ENCODE measurements at places on chromosomes 5 and 9. TPM values are rescaled to one million over a fixed set of nuclear protein-coding genes. Genes with fewer than 3 reads are reported as not detected.

RANBP17 gene
- polyA plus RNA-seq = 9.5 TPM

ADAMTSL1 gene
- polyA plus RNA-seq = 16.0 TPM

PLAC8L1 gene
- 0.43 TPM for polyA plus RNA-seq

DNA sequence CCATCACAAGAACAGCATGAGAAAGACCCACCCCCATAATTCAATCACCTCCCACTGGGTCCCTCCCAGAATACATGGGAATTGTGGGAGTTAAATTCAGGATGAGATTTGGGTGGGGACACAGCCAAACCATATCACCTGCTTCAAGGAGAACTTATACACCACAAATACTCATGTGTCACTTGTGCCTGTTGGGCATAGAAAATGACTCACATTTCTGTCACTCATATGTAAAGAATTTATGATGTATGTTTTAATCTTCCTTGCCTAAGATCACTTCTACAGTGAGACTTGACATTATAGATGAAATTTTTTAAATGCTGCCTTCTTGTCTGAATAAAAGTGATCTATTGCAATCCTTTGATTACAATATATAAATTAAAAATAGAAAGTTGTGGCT is 23.0 kb upstream of the PRDM6 start:
- DNase-seq = no peak

GRCh38 chr9:25442526-25442925 is 235.7 kb downstream of the TUSC1 start:
- DNase-seq = peak; percentile 10

DNA sequence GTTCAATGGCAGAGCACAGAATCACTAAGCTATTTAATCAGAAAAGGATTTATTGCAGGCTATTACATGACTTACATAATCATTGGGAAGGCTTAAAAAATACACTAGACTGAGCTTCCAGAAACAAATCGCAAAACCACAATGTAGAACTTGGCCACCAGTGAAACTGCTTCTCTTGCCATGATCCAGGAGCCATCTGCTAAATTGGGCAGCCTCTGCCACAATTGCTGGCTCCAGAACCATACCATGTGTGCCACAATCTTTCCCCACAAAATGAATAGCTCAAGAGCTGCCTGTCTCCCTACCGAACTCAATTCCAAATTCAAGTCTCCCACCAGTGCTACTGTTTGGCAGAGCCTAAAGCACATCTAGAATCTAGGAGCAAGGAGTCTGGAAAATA is 9.8 kb upstream of the ERAP1 start:
- peak; percentile 18 for DNase-seq

DNA sequence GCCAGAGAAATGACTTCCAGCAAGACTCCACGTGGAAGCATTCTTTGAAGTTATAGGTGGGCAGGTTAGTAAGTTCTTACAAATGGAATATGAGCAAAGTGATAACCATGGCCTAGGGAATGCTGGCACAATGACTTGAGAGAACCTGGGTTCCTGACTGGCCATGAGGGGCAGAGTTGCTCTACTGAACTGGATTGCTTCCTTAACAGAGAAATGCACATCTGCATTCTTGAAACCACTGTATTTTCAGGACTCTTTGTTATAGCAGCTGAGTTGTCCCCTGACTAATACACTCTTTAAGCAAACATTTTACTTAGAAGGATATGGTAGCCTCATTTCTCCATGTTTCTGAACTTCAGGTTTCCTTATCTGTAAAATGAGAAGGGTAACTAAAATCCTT is 108.3 kb upstream of the GNA14 start:
- no peak for DNase-seq

IL5 gene
- polyA plus RNA-seq = not detected

IFNA13 gene
- polyA plus RNA-seq = not detected

SEMA5A gene
- polyA plus RNA-seq = 53.5 TPM

DNA sequence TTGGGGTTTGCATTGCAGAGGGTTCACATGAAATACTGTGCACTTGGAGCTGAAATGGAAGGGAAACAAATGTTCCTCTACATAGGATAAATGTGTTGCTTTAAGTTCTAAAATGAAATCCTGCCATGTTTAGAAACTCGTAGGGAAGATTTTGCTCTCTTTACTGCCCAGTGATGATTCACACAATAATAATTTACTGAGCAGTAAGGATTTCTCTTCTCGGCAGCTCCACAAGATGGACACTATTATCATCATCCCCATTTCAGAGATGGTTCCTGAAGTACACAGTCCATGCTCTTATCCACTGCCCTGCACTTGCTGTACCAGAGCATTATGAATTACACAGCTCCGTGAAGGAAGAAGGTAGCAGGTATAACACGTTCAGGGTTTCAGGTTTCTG is 4.1 kb downstream of the HACD4 start:
- no peak for DNase-seq

DNA sequence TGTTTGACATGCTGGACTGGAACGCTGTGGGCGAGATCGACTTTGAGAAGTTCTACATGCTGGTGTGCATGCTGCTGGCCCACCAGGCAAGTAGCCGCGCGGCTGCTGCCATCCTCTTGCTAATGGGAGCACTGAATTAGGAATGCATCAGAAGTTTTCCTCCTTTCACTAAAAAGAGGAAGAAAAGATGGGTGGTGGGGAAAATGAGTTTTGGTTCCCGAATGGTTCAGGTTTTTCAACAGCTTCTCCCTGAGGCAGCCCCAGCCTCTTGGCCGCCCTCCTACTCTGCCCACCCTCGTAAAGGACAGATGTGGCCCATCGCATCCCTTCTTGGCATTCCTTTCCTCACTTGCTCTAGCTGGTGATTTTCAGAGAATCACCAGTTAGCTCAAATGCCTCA is 5.5 kb downstream of the EFCAB9 start:
- DNase-seq = no peak

DNA sequence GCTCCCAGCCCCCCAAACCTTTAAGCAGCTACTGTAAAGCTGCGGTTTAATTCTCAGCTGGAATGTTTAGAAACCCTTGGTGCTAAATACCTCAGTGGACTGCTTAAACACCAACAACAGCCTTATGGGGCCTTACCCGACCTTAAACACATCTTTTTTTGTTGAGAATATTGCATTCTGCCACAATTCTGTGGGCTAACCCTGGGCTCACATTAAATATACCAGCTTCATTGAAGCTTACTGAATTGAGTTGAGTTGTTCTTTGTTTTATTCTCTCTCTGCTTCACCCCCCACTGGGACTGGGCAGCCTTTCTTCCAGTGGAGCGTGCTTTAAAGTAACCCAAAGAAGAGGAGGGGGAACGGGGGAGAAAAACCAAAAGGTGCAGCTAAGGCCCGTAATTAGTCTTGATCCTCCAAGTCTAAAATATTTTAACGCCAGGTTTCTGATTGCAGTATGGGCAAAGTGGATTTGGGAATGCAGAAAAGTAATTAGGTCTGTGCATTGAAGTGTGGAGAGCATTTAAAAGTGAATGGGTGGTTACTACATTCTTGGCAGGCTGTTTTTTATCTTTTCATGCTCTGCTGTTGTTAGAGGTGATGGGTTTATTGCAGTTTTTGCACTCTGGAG is 281.2 kb downstream of the NR2F1-AS1 start:
- DNase-seq = no peak

PAPPA gene
- 0.92 TPM for polyA plus RNA-seq

GRCh38 chr5:168798065-168799023 is 219.2 kb upstream of the PANK3 start:
- DNase-seq = no peak

- no peak for DNase-seq
These were observed 62.0 kb downstream of the BHMT start for GRCh38 chr5:79173626-79174025.

DNA sequence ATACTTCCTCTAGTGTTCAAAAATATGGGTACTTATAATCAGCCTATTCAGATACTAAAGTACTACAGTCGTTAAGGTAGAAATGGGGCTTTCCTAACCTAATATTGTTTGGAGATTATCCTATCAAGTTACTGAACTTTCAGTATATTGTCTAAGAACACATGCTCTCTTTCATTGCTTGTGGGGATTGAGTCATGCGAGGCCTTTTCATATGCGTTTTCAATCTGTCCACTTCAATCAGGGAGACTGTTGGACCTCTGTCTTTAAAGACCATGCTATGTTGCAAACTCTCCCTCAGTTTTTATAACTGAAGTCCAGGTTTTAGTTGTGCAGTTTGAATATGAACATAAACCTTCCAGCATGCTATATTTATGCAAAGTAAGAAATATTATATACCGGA is 15.0 kb downstream of the PRR16 start:
- DNase-seq = peak; percentile 48

ORM2 gene
- not detected for polyA plus RNA-seq

SLC31A1 gene
- polyA plus RNA-seq = 8.9 TPM

- peak; percentile 31 for DNase-seq
These were observed 104.2 kb downstream of the MEF2C start for GRCh38 chr5:88778736-88779135.

DNA sequence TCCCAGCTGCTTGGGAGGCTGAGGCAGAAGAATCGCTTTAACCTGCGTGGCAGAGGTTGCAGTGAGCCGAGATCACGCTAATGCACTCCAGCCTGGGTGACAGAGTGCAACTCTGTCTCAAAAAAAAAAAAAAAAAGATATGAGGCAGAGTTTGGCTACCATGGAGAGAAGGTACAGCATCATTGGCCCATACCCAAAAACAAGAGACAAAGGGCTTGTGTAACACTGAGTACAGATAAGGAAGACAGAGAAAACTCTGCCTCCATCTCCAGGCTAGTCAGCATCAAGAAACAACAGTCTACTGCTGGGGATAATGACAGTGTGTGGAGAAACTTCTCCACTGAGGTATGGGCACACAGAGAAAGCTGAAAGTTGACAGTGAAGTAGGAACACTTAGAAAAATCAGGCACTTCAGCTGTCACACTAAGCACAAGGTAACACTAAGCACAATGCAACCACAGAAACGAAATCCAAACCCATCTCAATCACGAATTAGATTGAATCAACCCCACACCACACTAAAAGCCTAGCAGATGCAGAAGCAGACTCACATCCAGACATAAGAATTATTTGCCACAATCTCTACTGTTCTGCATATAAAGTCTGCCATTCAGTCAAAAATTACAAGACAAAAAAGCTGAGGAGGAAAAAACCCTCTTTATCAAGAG is 10.5 kb downstream of the PJA2 start:
- no peak for DNase-seq

GRCh38 chr5:92513067-92513466 is 1068.0 kb downstream of the NR2F1-AS1 start:
- DNase-seq = no peak

SLC1A1 gene
- 0.58 TPM for polyA plus RNA-seq

EIF4E1B gene
- polyA plus RNA-seq = not detected

- peak; percentile 99 for DNase-seq
These were observed 502.4 kb downstream of the GADD45G start for GRCh38 chr9:90107040-90107725.

DNA sequence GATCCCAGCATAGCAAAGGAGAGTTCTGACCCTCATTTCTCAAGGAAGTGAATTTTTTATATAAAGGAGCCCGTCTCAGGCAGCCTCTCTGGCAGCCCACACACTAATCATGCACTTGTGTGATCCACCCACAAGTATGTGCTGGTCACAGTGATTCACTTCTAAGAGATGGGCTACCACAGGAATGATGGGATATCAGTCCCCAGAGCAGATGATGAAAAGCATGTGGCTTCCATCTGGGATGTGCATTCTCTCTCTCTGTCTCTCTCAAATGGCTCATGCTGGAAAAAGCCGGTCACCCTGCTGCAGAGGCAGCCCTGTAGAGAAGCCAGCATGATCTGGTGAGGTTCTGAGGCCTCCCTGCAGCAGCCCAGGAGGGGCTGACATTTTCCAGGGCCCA is 74.2 kb upstream of the ADCY2 start:
- DNase-seq = peak; percentile 50

DNA sequence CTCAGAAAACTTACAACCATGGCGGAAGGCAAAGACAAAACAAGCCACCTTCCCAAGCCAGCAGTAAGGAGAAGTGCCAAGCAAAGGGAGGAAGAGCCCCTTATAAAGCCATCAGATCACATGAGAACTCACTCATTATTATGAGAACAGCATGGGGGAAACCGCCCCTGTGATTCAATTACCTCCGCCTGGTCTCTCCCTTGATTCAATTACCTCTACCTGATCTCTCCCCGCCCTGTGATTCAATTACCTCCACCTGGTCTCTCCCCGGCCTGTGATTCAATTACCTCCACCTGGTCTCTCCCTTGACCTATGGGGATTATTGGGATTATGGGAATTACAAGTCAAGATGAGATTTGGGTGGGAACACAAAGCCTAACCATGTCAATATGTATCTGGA is 467.3 kb upstream of the FTMT start:
- DNase-seq = no peak

DNA sequence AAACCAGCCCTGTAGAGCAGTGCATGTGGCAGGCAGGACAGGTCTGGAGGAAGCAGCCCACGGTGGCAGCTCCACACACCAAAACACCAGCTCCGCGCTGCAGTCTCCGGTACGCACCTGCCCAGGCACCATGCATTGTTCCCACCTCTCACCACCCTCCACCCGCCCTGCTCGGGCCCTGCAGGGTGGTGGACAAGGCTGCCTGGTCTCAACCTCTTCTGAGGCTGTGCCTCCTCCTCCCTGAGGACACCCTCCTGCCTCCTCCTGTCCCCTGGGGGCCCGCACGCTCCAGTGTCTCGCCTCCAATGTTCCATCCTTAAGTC is 96.2 kb downstream of the KCNT1 start:
- no peak for DNase-seq

IL3 gene
- polyA plus RNA-seq = not detected

DNA sequence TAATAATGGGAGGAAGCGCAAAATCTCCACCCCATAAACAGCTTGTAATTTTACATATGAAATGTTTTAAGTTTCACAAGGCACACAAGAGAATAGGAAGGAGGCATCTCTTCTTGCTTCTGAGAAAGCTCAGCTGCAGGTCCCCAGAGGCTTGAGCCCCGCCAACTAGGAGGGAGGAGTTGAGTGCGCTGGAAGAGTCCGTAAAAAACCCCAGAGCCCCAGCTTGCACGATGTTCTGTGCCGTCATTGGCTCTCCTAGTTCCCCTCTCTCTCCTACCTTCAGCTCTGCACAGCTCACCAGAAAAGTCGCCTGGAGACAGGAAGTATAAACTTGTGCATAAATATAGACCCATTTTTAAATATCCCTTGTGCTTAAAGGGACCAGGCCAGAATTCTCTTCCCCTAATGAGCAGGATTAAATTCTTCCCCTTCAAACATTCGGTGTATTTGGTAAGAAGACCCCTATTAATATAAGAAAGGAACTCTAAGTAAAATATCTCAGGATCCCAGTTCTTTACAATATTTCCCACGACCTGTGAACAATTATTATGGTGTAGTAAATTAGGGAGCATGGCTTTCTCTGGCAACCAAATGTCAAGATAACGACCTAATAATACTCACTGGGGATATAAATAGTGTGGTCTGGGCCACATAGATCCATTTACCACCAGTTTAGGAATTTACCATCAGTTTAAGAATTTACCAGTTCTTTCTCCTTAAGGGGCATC is 13.7 kb downstream of the GLRX start:
- peak; percentile 97 for DNase-seq

LRRC19 gene
- 0.65 TPM for polyA plus RNA-seq

DNA sequence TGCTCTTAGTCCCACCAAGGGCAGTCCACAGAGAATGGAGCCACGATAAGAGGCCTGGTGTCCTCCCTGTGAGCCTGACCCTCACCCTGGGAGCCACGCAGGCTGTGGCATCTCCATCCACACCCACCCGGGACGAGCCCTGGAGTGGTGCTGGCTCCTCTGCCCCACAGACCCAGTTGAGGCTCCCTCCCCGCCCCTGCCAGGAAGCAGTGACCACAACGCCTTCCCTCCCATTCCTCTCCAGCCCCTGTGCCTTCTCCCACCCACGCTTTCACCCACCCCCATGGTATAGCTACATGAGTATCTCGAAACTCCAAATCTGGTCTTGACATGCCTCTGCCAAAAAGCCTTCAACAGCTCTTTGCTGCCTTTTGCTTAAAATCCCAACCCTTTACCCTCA is 57.9 kb downstream of the SEMA4D start:
- DNase-seq = no peak

- DNase-seq = no peak
These were observed 128.9 kb downstream of the CPLANE1 start for GRCh38 chr5:37120270-37120669.

Measured in muscle of leg (tissue), 16 donors.